ENCODE measurements at places on chromosomes 5 and 9. TPM values are rescaled to one million over a fixed set of nuclear protein-coding genes. Genes with fewer than 3 reads are reported as not detected.

DNAI1 gene
- 0.12 TPM for total RNA-seq

SPINK13 gene
- total RNA-seq = 0.37 TPM

AHRR gene
- 26.7 TPM for total RNA-seq

IARS1 gene
- 469 TPM for total RNA-seq

TMOD1 gene
- total RNA-seq = 0.87 TPM

PCDHA12 gene
- total RNA-seq = 0.11 TPM

SIMC1 gene
- total RNA-seq = 6.7 TPM

OR1Q1 gene
- total RNA-seq = not detected

MARCHF11 gene
- not detected for total RNA-seq

MZB1 gene
- not detected for total RNA-seq

HRCT1 gene
- total RNA-seq = 0.25 TPM

TAF1L gene
- total RNA-seq = under 0.01 TPM

CDKN2B gene
- total RNA-seq = 24.9 TPM

TSSK1B gene
- 0.11 TPM for total RNA-seq

SYK gene
- not detected for total RNA-seq

SLU7 gene
- 62.1 TPM for total RNA-seq

CTXN3 gene
- not detected for total RNA-seq

PRDM9 gene
- total RNA-seq = not detected

RNF14 gene
- 76.5 TPM for total RNA-seq

ECM2 gene
- total RNA-seq = 1.00 TPM

KYAT1 gene
- total RNA-seq = 13.4 TPM

PCDHB8 gene
- 0.11 TPM for total RNA-seq

FBXO4 gene
- total RNA-seq = 11.1 TPM

PLAC8L1 gene
- total RNA-seq = not detected

UBE2QL1 gene
- 0.11 TPM for total RNA-seq

PCDHGB7 gene
- 7.4 TPM for total RNA-seq

IL31RA gene
- 1.2 TPM for total RNA-seq

BARX1 gene
- total RNA-seq = not detected

PCDHGA2 gene
- total RNA-seq = 0.89 TPM

PCDHA7 gene
- 0.87 TPM for total RNA-seq

BARHL1 gene
- total RNA-seq = not detected
